ENCODE measurements at places on chromosomes 4 and X.

DNA sequence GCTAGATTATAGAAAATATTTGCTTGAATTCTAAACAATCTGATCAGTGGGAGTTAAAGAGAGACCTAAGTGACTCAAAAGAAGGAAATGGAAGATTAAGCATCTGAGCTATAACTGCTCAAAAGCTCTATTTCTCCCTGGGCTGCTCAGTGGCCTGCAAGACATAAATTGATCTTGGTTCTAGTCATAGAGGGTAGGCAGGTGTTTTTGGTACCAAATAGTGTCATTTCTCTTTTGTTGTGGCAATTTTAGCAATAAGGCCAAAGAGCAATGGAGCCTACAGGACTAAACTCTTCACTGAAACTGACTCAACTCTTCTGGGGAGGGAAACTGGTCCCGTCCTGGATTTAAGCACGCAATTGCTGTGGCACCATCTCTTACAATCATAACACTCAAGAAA, 33.9 kb upstream of the BMP2K start:
- no peak for DNase-seq

- no peak for DNase-seq
Observed at GRCh38 chr4:41613386-41613785, 75.4 kb downstream of the LIMCH1 start.

DNA sequence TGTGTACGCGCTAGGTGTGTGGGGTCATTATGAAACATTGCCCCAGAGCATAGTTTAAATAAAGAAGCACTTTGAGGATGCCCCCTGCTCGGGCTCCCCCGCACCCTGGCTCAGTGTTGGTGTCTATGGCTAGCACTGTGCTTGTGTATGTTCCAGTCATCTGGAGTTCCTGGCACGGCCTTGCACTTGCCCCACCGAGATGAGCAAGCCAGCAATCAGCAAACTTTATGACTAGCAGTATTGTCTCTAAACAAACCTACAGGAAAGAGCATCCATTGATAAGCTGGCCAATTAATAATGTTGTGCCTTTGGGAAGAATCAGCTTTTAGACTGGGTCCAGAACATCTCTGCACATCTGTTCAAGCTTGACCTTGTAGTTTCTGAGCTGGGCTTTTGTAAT, 707 bp upstream of the SHROOM4 start:
- no peak for DNase-seq

GRCh38 chrX:23822397-23822796, 39.4 kb downstream of the SAT1 start:
- no peak for DNase-seq

DNA sequence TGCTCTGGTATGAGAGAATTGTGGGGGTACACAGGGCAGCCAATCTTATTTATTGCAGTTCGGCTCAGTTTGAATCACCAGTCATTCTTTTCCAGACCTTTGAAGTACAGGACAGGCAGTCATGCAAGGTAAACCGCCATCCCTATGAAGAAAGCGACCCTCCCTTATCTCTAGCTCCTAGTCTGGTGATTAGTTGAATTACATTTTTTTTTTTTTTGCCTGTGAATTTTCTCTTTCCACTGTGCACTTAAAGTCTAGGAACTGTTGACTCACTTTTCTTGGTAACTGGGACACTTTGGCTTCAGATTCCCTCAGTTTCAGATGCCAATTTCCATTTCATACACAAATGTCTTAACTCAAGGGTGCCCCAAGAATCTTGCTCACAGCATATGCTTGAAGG, 82.4 kb upstream of the FAM9C start:
- no peak for DNase-seq
